ENCODE measurements at places on chromosomes 3 and 15.

- DNase-seq = no peak
- H3K27ac ChIP-seq = no peak overlapping the region
- H3K36me3 ChIP-seq = no peaks in the 10 kb centered on the region
Observed at GRCh38 chr15:42457445-42458442, 33.2 kb downstream of the ZNF106 start.

DNA sequence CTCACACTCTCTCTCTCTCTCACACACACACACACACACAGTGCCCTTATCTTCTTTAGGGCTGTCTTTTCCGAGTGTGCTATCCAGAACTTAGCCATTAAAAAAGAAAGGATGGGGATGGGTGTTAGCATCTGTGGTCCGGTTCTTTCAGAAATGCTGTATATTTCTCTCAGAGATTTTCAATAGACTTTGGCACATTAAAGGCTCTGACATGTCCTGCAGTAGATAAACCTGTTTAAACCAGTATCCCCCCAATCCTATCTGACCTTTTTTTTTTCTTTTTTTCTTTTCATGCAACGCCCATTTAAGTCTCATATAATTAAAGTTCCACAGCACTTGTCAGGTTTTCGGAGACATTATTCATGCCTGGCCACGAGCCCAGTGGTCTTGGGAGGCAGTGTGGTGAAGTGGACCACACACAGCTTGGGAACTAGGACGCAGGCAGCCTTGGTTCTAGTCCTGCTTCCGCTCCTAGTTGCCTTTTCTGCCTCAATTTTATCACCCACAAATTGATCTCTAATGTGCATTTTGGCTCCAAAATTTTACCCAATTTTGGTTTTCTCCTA lies 13.3 kb downstream of the CAV3 start:
- no peak for DNase-seq
- H3K4me3 ChIP-seq = no peak overlapping the region
- H3K27ac ChIP-seq = no peak overlapping the region
- H3K27me3 ChIP-seq = no peaks in the 10 kb centered on the region
- H3K4me1 ChIP-seq = no peaks in the 10 kb centered on the region

GRCh38 chr15:50718700-50719125 lies 32.1 kb upstream of the TRPM7 start:
- no peaks in the 10 kb centered on the region for H3K36me3 ChIP-seq
- no peak overlapping the region for H3K27ac ChIP-seq
- no peaks in the 10 kb centered on the region for H3K27me3 ChIP-seq
- H3K4me1 ChIP-seq = no peaks in the 10 kb centered on the region
- H3K4me3 ChIP-seq = no peak overlapping the region

DNA sequence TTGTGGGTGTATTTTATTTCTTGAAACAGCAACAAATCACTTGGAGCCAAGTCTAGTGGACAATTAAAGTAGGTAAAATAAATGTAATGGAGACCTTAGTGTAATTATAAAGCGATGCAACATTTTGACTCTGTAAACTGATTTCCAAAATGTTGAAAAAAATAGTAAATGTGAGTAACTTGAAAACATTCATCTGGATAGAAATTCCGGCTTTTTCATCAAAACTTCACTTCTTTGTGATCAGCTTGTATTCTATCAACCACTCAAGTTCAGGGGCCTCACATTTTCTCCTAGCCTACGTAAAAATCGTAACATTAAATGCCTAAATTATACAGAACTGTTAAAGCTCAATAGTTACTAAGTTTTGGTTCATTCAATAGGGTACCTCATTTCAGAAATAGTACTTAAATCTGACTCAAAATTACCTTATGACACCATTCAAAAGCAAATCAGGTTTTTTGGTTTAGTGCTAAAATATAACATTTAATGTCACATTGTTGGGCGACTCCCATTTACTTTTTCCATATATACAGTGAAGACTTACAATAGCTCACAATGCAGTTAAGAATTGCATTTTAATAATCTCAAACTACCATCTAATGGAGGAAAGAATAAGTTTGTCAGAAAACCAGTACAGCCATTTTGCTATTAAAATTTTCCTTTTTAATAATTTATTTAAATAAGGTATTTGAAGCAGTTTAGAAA lies 12.7 kb downstream of the CCNL1 start:
- H3K36me3 ChIP-seq = peaks cover 79% of the 10 kb centered on the region
- no peaks in the 10 kb centered on the region for H3K27me3 ChIP-seq

Data from naive thymus-derived CD4-positive, alpha-beta T cell (primary cell).